ENCODE measurements at places on chromosomes 16 and 17.
A peak's percentile ranks its signal among the peaks of the same experiment; 100 is the strongest.

- DNase-seq, result no peak
Measured at GRCh38 chr17:18999911-19000310, 4.7 kb downstream of the FAM83G start.

GRCh38 chr17:1999557-2000251 lies 25.4 kb downstream of the RTN4RL1 start:
- no peak for DNase-seq

- no peak for DNase-seq
Measured at GRCh38 chr16:3959148-3959547, 78.6 kb upstream of the CREBBP start.

DNA sequence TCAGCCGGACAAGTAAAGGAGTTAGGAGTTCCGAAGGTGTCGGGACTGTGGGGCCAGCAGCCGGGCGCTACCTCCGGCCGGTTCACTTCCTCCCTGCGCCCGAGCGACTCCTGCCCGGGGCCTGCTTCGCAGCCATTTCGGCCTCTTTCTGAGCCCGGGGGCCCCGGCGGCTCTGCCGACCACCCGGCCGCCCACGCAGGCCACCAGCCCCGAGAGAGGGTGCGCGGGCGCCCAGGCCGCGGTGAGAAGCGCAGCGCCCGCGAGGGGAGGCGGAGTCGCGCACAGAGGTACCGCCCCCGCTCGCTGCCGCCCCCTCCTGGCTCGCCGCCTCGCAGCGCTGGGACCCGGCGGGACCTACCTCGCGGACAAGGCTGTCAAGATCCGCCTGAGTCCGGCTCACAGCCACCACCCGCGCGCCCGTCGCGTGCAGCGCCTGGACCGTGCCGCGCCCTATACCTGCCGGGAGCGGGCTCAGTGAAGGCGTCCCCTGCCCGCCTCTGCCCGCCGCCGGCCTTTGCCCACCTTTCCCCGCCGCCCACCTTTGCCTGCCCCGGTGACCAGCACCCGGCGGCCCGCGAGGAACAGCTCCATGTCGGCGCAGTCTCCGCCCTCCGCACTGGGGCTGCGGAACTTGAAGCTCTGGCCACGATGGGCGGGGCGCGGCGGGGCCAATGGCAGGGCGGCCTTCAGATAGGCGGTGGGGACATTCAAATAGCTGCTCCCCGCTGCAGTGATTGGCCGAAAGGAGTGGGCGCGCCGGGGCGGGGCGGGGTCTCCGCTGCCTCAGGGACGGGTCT lies at the start of gene DCXR:
Gene DCXR (minus strand): TSS at position 606 of the 797 bp plus-strand sequence. CDS start 15 bp downstream, at position 591.
- DNase-seq, result peak; percentile 97

GRCh38 chr16:4011940-4012629 lies 104.2 kb downstream of the ADCY9 start:
- no peak for DNase-seq

GRCh38 chr17:68255731-68256538 lies 8.1 kb downstream of the AMZ2 start:
- DNase-seq, result peak; percentile 27

DNA sequence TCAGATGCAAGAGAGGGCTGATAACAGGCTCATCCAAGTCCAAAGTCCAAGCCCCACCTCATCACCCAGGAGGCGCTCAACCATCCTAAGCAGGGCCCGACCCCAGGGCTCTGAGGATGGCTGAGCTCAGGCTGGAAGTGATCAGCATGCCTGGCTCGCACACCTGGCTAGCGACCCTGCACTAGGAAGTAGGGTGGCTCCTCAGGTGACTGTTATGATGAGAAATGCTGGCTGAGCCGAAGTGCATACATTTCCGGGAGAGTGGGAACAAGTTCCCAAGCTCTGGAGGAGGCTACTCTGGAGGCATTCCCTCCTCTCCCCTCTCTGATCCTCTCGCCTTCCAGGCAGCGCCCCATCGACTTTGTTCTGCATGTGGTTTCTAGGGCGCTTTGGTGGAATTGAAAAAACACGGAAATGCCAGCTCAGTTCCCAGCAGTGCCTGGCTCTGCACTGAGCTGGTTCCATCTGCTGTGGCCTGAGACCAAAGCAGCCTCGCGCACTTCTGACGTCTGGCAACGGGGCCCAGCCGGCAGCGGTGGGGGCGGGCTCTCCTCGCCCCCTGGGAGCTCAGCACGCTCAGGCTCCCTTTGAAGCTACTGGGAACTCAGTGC lies 130.3 kb downstream of the IRF8 start:
- DNase-seq, result no peak

DNA sequence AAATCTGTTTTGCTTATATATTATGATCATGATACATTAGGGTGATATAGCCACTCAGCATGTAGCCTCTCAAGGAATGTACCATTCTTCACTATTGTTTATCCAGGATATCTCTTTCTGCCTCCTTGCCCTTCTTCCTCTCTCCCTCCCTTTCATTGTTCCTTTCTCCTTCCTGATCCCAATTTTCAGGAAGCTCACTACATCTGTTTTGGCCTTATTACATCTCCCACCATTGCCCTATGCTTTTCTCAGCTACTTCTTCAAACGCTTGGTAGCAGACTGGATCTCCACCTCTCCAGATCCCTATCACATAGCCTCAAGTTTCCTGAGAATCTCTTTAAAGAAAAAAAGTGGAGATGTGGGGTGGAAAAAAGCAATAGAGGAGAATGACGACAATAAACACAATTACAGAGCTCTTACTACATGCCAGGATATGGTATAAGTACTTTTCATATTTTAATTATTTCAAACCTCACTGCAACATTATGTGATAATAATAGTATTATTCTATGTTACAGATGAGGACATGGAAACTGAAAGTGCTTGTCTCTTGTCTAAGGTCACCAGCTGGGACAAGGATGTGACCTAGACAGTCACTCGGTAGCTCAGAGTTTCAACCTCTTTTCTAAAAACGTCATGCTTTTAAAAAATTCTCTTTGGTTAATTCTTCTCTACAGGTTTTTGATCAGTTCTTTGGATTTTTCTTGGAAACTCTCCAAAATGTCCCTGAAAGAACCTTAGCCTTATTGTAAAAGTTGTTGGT lies 959.1 kb downstream of the CDH11 start:
- DNase-seq, result no peak

DNA sequence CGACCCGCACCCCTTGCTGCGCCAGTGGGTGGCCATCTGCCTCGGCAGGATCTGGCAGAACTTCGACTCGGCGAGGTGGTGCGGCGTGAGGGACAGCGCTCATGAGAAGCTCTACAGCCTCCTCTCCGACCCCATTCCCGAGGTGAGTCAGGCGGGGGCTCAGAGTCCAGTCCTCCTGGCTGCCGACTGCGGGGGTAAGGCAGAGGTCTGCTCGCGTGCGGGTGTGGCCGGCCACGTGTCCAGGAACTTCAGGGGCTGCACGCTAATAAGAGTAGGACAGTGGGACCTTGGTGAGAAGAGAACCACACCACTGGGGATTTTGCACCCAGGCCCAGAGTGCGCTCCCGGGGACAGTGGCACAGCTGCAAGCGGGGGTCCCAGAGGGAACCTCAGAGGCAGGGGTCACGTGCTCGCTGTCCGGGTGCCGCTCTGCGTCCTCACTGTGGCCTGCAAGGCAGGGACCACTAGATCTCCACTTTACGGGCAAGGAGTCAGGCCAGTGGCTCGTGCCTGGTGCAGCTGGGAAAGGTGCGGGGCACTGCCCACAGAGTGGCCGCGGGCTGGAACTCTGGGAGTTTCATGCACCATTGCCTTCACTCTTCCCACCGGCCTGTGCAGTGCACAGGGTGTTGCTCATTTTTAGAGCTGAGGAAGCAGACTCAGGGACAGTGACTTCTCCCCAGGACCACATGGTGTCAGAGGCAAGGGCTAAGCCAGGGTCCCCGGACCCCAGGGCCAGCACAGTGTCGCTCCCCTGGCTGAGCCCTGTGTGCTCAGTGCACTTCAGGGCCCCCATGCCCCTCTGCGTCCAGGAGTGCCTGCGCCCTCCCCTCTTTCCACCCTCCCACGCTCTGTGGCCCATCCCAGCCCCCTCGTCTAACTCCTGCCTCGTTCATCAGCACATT lies 107.6 kb upstream of the CHMP6 start:
- no peak for DNase-seq

GRCh38 chr17:50482516-50482915 lies 3.9 kb downstream of the RSAD1 start:
- peak; percentile 77 for DNase-seq

DNA sequence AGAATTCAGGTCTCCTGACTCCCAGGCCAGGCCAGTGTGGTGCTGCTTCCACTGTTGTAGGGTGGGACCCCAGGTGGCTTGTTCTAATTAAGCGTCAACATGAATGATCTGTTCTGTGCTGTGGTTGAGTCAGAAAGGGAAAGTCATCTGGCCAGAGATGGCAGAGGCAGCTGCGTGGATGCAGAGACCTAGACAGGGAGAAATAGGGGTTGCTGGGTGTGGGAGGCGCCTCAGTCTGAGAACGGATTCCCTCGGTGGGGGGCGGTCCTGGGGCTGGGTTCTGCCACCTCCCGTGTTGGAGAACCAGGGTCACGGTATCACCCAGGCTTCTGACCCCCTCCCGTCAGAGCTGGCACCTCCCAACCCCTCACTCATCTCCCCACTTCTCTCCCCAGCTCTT lies 5.6 kb downstream of the FBRS start:
- DNase-seq, result no peak

GRCh38 chr17:62565817-62566216 lies 61.7 kb upstream of the MRC2 start:
- DNase-seq, result no peak

- DNase-seq, result no peak
Measured at GRCh38 chr17:60473788-60474187, 51.5 kb downstream of the CHCT1 start.

DNA sequence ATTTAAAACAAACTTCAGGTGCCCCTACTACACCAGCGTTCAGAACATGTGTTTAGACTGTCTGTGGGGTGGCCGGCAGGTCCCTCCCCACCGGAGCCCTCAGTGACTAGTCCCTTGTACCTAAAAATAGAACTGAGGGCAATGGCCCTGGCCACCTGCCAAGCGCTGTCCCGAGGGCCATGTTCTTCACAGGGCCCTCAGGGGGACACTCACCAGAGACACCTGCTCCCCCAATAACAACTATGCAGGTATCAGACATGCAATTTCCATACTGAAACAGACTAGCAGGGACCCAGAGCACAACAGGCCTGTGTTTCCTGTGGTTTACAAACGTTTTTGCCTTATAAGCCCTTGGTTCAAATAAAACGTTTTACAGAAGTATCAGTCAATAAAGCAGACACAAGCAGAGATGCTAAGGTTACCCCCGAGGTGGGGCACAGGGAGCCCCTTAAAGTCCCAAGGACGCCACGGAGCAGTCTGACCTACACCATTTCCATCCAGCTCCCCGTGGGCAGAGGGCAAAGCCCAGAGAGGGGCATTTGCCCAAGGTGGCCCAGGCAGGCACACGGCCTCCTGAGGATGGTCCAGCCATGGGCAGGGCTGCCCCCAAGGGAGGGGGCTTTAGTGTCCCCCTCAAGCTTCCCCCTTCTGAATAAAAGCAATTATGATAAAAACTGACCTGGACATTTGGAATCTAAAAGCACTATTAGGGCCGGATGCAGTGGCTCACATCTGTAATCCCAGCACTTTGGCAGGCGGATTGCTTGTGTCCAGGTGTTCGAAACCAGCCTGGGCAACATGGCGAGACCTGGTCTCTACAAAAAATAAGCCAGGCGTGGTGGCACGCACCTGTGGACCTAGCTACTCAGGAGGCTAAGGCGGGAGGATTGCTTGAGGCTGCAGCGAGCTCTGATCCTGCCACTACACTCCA lies 896 bp upstream of the MYLK3 start:
- no peak for DNase-seq

DNA sequence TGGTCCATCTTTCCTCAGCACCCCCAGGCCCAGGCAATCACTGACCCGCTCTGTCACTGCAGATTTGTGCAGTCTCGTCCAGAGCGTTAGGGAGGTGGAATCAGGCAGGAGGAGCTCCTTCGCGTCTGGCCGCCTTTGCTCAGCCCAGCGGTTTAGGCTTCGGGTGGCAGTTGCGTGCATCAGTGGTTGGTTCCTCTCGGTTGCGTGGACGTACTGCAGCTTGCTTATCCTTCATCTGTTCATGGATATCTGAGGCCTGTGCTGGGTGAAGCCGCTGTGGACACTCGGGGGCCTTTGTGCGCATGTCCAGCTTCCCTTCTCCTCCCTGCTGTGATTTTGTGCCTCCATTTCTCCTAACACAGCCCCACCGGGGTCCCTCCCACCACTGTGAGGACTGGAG lies 4.7 kb upstream of the P2RX1 start:
- DNase-seq, result no peak

- no peak for DNase-seq
Measured at GRCh38 chr16:19136549-19137196, 22.9 kb downstream of the ITPRIPL2 start.

- DNase-seq, result no peak
Measured at GRCh38 chr17:1071103-1071825, 74.3 kb downstream of the TIMM22 start.

DNA sequence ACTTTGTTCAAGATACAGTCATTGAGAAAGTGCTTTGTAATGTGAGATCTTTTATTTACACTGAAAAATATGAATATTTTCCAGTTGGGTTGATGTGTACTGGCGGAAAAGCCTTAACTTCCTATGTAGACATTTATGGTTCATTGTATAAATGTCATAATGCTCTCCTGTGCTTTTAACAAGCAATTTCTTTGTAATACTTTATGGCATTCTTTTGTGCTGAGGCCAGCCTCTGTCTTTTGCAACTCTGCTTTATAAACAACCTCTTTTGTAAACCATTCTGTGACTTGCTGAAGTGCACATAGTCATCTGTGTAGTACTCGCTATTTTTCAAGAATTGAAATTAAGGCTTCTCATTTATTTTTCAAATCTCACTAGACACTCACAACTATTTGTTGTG lies 291.2 kb downstream of the CDH11 start:
- DNase-seq, result no peak

- DNase-seq, result no peak
Measured at GRCh38 chr16:89658221-89658879, 714 bp downstream of the SPATA33 start.

All from CD4-positive, alpha-beta T cell treated with Interleukin-15 for 1 hour (primary cell).